ENCODE measurements at places on chromosomes 2 and 18. TPM values are rescaled to one million over a fixed set of nuclear protein-coding genes. Genes with fewer than 3 reads are reported as not detected.

- peak; percentile 71 for DNase-seq
- H3K36me3 ChIP-seq: no peaks in the 10 kb centered on the region
- no peaks in the 10 kb centered on the region for H3K27me3 ChIP-seq
- peaks cover 39% of the 10 kb centered on the region for H3K4me1 ChIP-seq
Measured at GRCh38 chr18:21110713-21111345, 784 bp downstream of the ROCK1 start.

DNA sequence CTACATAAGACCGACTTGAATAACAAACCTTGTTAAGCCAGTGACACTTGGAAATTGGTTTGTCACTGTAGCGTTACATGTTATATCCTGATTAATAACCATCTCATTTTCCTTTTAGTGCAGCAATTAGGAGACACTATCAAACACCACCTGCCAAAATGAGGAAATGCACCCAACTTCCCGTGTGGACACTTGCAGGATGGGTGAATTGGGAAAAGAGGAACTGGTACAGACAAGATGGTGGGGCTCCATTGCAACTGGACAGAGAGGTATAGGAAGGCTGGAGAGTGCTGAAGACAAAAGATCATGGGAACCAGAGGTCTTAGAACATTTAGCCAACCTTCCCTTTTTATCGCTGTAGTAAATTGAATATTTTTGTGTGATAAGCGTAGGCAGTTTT, 816.3 kb upstream of the HS6ST1 start:
- no peak overlapping the region for H3K27ac ChIP-seq
- H3K4me1 ChIP-seq: no peaks in the 10 kb centered on the region
- no peak for DNase-seq
- no peaks in the 10 kb centered on the region for H3K27me3 ChIP-seq

DNA sequence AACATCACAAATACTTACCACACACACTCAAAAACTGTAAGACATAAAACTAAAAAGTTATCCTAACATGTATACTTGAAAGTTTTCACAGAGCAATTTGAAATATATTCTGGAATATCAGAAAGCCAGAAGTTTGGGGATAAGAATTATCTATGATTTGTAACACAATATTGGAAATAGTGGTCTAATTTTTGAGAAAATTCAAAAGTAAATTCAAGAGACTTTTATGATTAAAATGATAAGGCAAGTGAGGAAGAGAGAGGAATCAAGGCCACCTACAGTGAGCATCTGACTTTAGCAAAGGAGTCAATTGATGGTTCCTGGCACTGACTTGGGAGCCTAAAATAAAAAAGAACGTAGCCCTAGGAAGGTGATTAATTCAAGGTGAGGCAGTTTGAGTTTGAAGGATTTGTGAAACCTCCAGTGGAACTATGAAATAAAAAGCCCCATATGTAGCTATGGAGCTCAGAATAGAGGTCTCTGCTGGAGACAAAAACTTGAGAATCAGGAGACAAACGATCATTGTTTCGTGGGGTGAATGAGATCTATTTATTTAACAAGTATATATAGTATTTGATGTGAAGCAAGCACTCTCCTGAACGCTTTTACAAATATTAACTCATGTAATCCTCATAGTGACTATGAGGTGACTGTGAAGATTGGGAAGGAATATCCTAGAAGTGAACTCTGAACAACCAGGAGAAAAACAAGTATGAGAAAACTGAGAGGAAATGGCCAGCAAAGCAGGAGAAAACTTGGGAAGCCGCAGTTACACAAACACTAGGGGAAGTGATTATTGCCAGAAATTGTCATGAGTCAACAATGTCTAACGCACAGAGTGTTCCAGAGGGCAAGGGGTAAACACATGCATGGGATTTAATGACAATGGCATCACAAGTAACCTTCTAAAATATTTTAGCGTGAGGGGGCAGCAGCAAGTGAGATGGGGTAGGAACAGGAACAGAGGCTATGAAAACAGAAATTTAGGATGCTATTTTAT, 12.8 kb downstream of the TFPI start:
- H3K4me3 ChIP-seq: peak overlapping the region; percentile 3
- H3K36me3 ChIP-seq: no peaks in the 10 kb centered on the region
- no peaks in the 10 kb centered on the region for H3K27me3 ChIP-seq
- H3K4me1 ChIP-seq: peaks cover 58% of the 10 kb centered on the region
- peak overlapping the region; percentile 86 for H3K27ac ChIP-seq

- H3K36me3 ChIP-seq: no peaks in the 10 kb centered on the region
- H3K4me1 ChIP-seq: no peaks in the 10 kb centered on the region
Measured at GRCh38 chr2:147450661-147451510, 393.9 kb upstream of the ACVR2A start.

- H3K4me1 ChIP-seq: peaks cover 12% of the 10 kb centered on the region
- no peaks in the 10 kb centered on the region for H3K27me3 ChIP-seq
- H3K27ac ChIP-seq: no peak overlapping the region
Measured at GRCh38 chr2:9331704-9332103, 91.6 kb downstream of the ITGB1BP1 start.

DNA sequence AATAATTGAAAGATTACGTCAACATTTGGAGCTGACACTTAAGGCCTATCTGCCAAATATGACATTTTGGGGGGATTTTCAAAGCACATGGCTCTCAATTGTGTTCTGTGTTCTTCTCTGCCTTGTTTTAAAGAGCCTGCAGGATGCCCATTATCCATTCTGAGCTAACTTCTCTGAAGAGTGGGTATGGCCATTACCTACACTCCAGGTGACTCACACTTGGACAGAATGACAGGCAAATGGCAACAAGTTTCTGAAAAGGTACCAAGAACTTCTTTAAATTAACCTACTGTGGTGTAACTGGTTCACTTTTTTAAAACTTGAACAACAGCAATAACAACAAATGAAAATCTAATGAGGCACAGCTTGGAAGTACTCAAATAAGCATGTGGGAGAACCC, 834.9 kb upstream of the SLC39A10 start:
- DNase-seq: no peak
- H3K27me3 ChIP-seq: no peaks in the 10 kb centered on the region
- no peak overlapping the region for H3K4me3 ChIP-seq
- no peak overlapping the region for H3K27ac ChIP-seq
- no peaks in the 10 kb centered on the region for H3K36me3 ChIP-seq

DNA sequence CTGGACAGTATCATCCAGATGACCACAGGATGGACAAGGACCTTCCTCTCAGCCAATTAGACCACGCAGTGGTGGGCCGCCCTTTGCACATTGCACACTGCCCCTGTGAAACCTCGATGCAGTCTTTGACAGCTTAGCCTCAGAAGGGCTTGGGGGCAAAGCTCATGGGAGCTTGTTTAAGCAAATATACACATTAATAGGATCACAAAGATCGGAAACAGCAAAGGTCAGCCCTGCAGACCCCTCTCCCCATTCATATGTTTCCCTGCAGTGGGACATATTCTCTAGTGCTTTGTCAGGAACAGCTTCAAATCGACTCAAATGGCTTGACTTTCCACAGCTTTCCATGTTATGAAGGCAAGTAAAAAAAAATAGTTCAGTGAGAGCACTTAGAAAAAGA, 189.6 kb upstream of the LYPD1 start:
- no peak overlapping the region for H3K4me3 ChIP-seq
- H3K36me3 ChIP-seq: no peaks in the 10 kb centered on the region
- no peak overlapping the region for H3K27ac ChIP-seq
- DNase-seq: no peak
- no peaks in the 10 kb centered on the region for H3K27me3 ChIP-seq

DNA sequence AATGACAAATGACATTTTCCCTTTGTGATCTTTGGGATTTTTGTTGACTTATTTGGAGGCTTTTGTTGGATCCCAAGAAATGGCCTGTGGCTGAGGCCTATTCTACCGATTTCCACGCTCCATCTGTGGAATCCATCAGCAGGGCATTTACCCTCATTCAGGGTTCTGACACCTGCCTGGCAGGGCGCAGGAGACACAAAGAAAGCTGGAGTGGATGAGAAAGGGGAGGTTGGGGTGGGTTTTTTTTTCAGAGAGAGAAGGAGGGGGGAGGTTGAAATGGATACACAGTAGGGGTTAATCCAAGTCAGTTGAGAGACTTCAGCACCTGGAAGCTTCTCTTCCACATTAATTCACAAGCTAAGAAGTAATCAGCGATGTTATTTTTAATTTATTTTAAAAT, 59.7 kb downstream of the PAX3 start:
- no peak overlapping the region for H3K4me3 ChIP-seq
- no peaks in the 10 kb centered on the region for H3K36me3 ChIP-seq
- no peak overlapping the region for H3K27ac ChIP-seq
- H3K4me1 ChIP-seq: no peaks in the 10 kb centered on the region

- H3K36me3 ChIP-seq: no peaks in the 10 kb centered on the region
- H3K4me1 ChIP-seq: no peaks in the 10 kb centered on the region
- H3K27ac ChIP-seq: peak overlapping the region; percentile 62
- DNase-seq: no peak
- H3K4me3 ChIP-seq: no peak overlapping the region
Measured at GRCh38 chr2:144513388-144514101, 6.4 kb downstream of the ZEB2 start.

DNA sequence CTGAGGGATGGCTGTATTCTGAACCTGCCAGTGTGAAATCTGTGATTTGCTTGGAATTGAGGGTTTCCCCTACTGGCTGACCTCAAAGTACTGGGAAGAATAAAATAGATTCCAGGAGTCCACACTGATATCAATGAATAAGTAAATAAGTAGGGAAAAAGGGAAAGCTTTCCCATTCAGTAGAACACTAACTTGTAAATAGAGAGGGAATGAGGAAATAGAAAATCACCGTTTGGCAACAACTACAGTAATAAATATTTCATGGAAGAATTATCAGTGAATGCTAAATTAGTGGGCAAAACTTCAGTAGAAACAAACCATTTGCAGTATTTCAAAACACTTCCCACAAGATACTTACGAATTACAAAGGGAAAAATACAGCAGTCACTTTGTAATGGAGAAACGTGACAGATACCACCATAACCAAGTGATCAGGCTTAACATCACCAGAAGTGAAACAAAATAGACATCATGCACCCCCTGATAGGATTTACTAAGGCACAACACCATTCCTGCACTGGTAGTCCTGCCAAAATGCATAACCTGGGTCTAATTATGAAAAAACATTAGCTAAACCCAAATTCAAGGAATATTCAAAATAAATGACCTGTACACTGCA, 88.5 kb downstream of the ICA1L start:
- DNase-seq: no peak
- H3K27ac ChIP-seq: peak overlapping the region; percentile 3
- H3K27me3 ChIP-seq: no peaks in the 10 kb centered on the region
- H3K4me3 ChIP-seq: no peak overlapping the region

DNA sequence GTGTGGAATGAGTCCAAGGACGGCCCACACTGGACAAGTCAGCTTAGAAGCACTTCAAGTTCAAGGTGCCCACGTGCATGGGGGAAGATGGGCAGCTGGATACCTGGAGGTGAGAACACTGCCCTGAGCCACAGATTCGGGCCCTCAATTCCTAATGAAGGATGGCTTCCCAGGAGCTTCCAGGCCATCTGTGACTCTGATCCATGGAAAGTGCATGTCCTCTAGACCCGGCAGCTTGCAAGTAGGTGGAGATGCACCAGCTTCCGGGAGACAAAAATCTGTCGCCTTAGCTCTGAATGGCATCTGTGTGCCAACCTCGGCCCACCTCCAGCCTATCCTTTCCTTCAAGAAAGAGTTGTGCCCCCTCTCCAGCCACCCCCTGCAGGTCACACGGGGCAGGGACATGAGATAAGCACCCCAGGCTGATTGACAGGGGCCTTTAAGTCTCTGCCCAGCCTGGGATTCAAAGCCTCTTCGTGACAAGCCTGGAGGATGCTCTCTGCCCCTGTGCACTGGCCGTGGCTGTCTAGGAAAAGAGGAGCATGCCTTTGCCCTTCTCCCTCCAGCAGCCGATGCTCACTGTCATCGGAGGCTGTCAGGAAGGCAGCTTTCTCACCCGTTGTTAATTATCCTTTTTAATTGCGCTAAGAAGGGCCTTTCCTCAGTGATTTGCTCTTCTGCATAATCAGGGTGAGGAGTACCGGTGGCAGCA, 65.5 kb downstream of the BIN1 start:
- no peaks in the 10 kb centered on the region for H3K27me3 ChIP-seq
- H3K27ac ChIP-seq: no peak overlapping the region
- H3K4me3 ChIP-seq: no peak overlapping the region
- H3K4me1 ChIP-seq: no peaks in the 10 kb centered on the region

DNA sequence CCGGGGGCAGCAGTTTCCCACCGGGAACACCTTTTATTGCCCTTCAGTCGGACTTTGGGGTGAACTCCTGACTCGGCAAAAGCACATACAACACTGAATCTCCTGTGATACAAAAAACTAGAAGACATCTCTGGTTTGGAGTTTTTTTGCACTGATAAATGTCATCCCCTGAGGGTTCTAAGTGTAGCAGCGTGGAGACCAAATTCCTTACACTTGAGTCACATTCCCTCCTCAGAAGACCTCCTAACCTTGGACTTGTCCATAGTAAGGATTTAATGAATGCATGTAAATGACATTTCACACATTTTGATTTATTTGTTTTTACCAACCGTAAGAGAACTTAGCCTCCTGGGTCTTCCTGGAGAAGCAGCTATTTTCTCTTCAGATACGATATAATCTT, 54.0 kb upstream of the GPR45 start:
- no peaks in the 10 kb centered on the region for H3K27me3 ChIP-seq
- H3K4me1 ChIP-seq: no peaks in the 10 kb centered on the region
- H3K4me3 ChIP-seq: no peak overlapping the region

DNA sequence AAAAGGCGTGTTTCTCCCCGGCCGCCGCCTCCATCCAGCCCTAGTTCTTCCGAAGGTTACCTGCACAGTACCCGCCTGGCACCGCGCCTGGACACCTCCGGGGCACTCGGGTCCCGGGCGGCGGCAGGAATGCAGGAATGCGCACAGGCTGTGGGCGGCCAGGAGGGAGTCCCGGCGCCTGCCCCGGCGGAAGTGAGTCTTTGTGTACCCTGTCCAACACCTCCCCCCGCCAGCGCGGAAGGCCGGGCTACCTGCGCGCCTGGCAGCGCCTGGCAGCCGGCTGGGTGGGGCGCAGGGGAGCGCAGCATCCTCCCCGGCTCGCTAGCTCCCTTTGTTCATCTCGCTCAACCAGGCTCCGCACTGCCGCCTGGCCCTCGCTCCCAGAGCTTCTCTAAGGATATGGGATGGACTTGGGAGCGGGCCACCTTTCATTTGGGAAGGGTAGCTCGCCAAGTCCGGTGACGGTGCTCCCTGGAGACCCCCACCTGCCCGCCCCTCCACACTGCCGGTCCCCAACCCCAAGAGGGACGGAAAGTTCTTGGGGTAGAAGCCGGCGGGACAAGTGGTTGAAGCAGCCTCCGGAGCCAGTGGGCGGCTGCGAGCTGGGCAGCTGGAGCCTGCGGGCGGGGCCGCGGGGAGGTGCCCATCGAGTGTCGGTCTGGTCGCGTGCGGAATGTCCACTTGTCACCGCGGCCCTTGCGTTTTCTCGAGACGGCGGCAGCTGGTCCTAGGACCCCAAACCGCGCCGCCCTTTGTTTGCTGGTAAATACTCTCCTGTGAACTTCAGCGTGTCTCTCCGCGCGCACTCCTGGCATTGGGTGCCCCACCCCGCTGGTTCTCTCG, 1.2 kb upstream of the ST6GAL2 start:
- peak overlapping the region; percentile 28 for H3K4me3 ChIP-seq
- H3K4me1 ChIP-seq: no peaks in the 10 kb centered on the region
- H3K27ac ChIP-seq: peak overlapping the region; percentile 40
- H3K27me3 ChIP-seq: peaks cover 10% of the 10 kb centered on the region
- H3K36me3 ChIP-seq: no peaks in the 10 kb centered on the region

- no peak overlapping the region for H3K27ac ChIP-seq
- H3K4me3 ChIP-seq: no peak overlapping the region
- H3K27me3 ChIP-seq: peaks cover 14% of the 10 kb centered on the region
- no peaks in the 10 kb centered on the region for H3K4me1 ChIP-seq
Measured at GRCh38 chr2:218984239-218985020, 554 bp downstream of the FEV start.

The PPP4R3B gene
- 36.6 TPM for total RNA-seq

The CFC1B gene
- not detected for total RNA-seq

The MAPK4 gene
- total RNA-seq: 0.33 TPM

The ABCA12 gene
- total RNA-seq: not detected

The MBD2 gene
- 27.2 TPM for total RNA-seq

All from right lobe of liver (tissue), 6 donors.